ENCODE measurements at places on chromosomes 3 and 15.

DNA sequence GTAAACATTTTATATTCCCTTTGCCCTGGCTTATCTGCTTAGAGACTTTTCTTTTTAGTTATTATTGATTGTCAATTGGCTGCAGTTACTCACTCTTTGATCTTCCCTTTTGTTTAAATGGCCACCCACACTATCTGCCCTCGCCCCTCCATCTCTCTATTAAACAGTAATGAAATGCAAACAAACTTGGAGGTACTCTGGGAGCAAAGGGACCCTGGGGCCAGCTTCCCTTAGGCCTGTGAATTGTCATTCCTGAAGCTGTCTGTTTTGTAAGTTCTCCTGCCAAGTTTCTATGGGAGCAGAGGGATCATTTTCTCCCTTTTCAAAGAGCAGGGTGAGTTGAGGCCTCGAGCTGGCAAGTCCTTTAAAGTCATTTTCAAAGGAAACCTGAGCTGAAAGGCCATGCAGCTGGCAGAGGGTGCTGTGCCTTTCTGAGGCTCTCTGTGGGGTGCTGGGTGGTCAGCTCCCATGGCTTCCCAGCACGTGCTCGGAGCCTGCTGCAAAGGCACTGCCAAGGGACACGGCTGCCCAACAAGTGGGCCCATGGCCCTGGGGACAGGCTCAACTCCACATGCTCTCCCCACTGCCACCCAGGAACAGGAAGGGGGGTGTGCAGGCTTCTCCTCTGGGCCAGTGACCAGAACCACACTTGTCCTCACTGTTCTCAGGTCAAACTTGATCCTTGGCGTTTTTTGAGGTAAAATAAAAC is 17.4 kb upstream of the RTP2 start:
- no peak for DNase-seq

GRCh38 chr3:88816445-88816844 is 291.0 kb upstream of the EPHA3 start:
- DNase-seq: no peak

DNA sequence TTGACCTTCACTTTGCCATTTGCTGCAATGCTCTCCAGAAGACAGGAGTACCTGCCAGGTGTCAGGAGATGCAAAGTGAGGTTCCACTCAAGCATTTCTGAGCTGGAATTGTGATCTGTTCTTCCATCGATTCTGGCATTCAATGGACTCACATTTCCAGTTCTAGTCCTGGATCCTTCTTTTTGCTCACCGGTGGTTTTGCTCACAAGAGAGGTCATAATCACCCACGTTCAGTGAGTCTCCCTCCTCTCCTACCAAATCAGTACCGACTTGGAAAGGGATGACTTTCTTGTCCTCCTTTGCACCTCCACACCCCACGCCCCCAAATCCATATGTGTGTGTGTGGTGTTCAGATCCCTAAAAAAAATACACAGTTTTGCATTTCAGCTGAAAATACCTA is 206.7 kb upstream of the IGF1R start:
- DNase-seq: no peak

DNA sequence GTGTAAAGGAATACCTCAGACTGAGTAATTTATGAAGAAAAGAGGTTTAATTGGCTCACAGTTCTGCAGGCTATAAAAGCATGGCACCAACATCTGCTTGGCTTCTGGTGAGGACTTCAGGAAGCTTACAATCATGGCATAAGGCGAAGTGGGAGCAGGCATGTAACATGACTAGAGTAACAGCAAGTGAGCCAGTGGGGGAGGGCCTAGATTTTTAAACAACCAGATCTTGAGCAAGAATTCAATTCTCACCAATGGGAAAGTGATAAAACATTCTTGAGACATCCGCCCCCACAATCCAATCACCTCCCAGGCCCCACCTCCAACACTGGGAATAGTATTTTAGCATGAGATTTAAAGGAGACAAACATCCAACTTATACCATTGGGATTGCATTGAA is 44.2 kb upstream of the BCL2A1 start:
- no peak for DNase-seq

DNA sequence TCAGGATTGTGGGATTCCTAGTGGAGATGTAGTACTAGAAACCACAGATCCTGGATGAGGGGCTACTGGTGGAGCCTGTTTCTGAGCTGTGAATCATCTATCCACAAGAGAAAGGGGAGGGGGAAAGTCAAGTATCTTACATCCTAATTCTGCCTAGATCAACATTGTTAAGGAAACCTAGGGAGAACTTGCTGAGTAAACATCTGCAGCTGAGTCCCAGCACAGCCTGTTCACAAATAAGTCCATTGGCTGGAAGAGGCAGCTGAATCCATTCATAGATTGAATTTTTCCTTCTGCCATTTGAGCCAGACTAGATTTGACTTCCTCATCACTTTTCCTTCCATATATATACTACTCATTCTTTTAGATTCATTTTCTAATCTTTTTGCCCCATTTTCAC is 460.5 kb downstream of the TUSC7 start:
- DNase-seq: no peak

DNA sequence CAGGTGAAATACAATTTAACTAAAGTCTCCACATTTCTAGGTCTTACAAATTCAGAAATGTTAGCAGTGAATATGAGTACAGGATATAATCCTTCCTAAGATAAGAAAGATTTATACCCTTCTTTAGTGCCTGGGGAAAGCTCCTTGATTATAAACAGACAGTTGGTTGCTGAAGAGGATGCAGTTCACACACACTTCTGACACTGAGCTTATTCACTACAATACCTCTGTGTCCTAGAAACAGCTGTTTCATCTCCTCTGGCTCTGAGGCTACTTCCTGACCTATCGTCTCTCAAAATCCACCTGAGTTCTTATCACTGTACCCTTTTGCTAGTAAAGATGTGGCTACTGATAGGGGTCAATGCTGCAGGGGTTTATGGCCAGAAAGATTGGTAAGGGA is 57.1 kb downstream of the TP63 start:
- no peak for DNase-seq

DNA sequence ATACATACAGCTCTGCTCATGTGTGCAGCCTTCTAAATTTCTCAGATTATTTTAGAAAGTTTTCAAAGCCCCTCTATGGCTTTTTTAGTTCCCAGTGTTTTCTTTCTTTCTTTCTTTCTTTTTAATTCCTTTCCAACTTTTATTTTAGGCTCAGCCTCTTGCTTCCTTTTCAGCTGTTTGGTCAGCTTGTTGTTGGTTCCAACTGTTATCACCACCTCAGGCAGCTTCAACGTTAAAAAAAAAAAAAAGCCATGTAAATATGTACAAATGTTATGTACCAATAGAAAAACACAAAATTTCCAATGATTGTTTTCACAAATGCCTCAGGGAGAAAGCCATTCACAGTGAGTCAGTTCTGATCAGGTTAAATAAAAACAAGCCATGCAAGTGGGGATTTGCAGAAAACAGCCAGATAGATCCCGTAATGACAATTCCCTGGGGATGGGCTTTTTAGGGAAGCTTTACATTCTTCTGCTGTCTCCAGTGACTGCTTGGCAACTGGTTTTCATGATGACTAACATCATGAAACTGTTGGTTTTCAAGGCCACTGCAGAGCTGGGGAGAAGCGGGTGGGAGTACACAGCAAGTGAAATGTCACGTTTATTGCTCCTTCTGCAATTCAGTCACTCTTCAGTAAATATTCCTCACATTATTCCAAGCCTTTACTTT is 908.4 kb downstream of the EPHA3 start:
- peak; percentile 95 for DNase-seq

GRCh38 chr15:29747837-29748417 is 74.3 kb downstream of the TJP1 start:
- no peak for DNase-seq

DNA sequence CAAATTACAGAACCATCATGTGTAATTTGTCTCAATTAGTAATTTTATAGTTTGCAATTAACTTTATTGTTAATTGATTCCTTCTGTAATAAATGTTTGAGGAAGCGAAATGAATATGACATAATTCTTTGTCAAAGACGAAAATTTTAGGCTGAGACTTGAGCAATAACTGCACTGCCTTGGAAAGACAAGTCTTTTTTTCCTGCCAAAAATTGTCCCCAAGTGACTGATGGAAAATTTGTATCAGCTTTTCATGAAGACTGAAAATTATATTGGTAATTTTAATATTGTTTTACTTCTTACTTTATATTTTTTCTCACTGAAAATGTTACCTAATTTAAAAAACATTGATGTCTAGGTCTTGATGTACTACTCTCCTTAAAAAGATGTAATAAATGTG is 622.6 kb downstream of the NLGN1 start:
- no peak for DNase-seq

DNA sequence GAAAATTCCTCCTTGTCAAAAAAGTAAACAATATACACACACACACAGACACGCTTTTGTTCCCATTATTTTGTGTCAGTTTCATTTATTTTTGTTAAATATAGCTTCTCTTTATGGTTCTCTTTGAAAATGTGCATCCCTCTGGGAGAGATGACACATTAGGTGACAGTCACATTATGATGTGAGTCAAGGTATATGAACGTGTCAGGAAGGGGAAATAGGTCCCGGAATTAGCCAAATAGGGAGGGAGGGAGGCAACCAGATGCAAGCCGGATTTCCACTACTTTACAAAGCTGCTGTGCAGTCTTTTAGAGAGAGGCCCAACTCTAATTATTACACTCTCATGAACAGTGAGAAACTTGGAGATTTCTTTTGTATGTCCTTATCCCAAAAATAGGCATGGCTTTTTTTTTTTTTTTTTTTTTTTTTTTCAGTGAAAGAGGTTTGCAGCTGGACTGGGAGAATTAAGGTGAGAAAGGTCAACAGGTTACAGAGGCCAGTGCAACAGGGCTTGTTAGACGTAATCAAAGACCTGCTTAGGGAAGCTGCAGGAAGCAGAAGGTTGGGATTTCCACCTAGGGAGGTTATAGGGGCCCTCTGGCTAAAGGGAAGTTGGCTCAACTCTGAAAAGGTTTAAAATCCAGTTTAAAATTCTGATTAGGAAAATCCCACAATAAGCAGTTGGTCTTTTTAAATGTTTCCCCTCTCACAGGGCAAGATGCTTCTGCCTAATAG is 240.5 kb upstream of the UBE2E1 start:
- DNase-seq: no peak

GRCh38 chr3:155131104-155131503 is 51.0 kb downstream of the MME start:
- DNase-seq: peak; percentile 40

DNA sequence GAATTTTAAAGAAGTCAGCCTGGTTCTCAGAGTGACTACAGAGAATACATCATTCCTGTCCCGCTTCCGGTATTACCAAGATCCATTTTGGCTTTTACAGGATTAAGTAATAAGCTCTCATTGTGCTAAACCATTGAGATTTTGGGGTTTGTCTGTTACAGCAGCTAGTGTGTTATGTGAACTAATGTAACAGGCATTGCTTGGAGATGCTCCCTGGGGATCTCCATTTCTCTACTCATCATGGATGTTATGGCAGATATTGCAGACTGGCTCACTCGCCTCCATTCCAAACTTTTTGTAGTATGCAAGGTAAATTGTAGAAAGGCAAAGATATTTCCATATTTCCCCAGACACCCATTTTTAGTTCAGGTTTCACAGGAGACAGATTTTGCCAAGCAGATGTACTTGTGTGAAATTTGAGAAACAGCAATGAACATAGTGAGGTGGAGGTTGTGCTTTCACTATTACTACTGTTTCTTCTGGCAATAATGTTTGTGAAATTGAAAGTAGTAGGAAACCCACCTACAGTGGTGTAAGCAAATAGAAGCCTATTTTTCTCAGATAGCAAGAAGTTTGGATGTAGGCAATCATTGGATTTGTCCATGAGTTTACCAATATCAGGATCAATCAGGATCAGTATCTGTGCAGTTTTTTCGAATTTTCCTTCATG is 177.1 kb upstream of the GALNT15 start:
- DNase-seq: no peak

- DNase-seq: no peak
Measured at GRCh38 chr3:105345156-105345555, 21.6 kb upstream of the ALCAM start.

DNA sequence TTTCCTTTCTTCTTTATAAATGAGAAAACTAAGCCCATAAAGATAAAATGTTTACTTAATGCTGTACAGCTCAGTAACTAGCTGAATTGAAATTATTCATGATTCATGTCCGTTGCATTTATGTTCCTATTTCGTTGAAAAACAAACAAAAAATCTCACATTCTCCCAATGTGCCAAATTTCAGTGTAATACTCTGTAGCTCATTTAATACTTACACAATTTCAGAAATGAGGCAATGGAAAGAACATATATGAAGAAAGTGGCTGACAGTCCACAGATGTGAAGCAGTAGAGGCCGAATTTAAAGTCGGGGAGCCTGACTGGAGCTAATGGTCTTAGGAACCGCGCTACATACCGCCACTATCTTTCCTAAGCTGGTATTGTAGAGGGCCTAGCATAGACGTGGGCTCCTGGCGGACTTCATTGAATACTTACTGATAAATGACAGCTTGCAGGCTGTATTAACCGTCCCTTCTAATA is 651 bp downstream of the PLSCR2 start:
- no peak for DNase-seq

GRCh38 chr3:188400494-188401243 is 246.7 kb downstream of the LPP start:
- DNase-seq: no peak

GRCh38 chr15:46961795-46962194 is 755.5 kb upstream of the SEMA6D start:
- no peak for DNase-seq

DNA sequence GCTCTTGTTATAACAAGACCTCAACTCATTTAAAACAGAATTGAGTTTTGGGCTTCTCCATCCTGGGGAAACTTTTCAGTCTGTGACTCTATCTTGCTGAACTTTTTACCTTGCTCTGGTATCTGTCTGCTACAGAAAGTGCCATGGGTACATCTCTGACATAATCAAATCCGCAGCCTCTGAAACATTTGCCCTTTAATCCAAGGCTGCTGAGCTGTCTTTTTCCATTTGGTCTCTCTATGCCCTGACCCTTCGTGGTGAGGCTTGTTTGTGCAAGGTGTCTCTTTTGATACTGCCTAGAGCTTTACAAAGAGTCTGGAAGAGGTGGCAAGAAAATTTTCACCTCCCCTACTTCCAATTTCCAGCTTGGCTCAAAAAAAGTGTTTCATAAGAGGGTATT is 11.3 kb downstream of the TMEM108 start:
- no peak for DNase-seq

DNA sequence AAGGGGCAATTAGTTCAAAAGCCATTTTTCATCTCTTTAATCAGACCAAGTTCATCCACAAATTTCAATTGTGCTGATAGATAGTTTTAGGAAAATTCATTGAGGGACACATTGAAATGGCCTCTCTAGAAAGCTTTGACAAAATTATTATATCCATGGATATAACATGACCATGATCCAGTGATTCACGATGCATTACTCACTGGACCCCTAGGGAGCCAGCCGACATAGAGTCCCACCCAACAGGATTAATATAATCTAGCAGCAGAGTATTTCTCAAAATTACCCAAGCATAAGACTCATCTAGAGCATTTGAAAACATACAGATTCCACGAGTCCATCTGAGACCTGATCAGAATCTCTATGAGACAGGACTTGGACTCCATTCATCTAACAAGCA is 100.3 kb downstream of the FRMD5 start:
- DNase-seq: peak; percentile 59

DNA sequence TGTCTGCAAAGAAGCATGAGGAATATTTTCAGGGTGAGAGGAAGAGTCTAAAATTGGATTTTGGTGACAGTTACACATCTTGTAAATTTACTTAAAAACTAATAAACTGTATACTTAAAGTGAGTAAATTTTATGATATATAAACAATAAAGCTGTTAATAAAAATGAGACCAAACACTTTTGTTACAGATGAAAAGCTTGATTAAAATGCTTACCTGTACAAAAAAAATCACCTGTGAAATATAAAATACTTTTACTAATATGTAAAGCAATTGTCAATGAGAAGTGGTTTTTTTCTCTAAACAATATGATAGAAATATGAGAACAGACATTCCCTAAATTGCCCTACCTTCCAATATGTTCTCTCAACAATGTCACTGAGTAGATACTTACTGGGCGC is 27.2 kb upstream of the CPB1 start:
- no peak for DNase-seq
